ENCODE measurements at places on chromosomes 12 and 14.

GRCh38 chr14:105014032-105014431 lies 6.9 kb downstream of the CDCA4 start:
- DNase-seq = no peak

GRCh38 chr12:40233741-40234367 lies 9.1 kb downstream of the LRRK2 start:
- DNase-seq = no peak

- DNase-seq = peak; percentile 67
These were observed 192.0 kb downstream of the TTC7B start for GRCh38 chr14:90624227-90624626.

- peak; percentile 78 for DNase-seq
These were observed 84.5 kb downstream of the CHGA start for GRCh38 chr14:93007225-93007997.

DNA sequence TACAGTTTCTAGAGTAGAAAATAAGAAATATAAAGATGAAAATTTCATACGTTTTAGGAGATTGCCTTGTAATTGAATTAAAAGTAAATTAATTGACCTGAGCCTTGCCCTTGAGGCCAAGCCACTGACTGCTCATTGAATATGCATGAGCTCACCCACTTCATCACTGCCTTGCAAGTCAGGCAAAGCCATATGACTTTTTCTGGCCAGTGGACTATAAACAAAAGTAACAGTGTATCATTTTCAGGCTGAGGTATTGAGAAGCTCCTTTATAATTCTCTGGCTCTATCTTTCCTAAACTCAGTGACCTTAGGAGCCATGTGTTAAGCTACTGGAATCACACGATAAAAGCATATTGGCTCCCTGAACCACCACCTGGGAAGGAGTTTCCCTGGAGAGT lies 369.3 kb downstream of the NUAK1 start:
- DNase-seq = no peak

DNA sequence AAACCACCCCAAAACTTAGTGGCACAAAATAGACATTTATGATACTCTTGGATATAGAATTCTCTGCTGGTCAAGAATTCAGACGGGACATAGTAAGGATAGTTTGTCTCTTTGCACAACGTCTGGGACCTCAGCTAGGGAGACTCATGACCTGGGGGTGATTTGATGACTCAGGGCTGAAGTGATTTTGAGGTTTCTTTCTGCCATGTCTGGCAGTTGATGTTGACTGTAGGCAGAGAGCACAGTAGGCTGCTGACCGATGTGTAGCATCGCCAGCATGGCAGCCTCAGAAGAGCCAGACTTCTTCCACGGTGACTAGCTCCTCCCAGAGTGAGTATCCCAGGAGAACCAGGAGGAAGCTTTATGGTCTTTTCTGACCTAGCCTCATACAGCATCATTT lies 88.9 kb upstream of the FRMD6 start:
- DNase-seq = no peak

GRCh38 chr14:24252289-24253124 lies 10.1 kb upstream of the TINF2 start:
- no peak for DNase-seq

DNA sequence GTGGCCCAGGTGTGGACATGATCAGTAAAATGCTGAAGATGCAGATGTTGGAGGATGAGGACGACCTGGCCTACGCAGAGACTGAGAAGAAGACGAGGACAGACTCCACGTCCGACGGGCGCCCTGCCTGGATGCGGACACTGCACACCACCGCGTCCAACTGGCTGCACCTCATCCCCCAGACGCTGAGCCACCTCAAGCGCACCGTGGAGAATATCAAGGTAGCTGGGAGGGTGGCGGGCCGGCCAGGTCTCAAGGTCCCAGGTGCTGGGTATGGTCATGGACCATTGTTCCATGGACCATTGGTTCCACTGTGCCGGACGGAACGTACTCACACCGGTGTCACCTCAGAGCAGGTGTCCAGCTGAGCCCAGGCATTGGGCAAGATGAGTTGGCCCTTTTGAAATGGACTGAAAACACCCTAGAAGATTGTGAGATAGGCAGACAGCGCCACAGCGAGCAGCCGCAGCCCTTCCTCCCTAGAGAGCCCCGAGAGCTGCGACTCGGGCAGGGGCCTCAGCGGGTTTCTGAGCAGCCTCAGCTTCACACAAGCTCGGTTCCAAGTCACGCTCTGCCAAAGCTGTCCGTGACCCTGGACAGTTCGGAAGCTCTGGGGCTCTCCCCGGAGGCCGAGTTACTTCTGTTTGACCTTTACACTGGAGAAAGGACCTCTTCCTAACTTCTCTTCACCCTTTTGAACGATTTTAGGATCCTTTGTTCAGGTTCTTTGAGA lies 38.9 kb downstream of the HSP90AA1 start:
- no peak for DNase-seq

DNA sequence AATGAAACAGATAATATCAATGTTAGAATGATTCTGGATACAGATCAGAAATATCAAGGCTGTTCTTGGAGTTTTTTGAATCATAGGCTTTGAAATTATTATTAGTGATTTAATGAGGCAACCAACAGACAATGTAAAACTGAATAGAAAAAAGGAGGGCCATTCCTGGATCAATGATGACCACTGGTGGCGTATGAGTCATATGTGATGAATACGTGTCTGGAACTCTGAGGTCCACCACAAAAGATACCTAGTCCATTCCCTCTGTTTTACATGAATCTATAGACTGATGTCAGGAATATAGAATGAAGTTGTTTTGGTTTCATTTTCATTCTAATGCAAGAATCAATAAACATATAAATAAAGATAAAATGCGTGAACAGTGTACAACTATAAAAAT lies 78.3 kb upstream of the RTL1 start:
- DNase-seq = no peak

- DNase-seq = no peak
These were observed 187.6 kb downstream of the NAV3 start for GRCh38 chr12:78018171-78018910.

- no peak for DNase-seq
These were observed 127.6 kb upstream of the EVL start for GRCh38 chr14:99937475-99938244.

DNA sequence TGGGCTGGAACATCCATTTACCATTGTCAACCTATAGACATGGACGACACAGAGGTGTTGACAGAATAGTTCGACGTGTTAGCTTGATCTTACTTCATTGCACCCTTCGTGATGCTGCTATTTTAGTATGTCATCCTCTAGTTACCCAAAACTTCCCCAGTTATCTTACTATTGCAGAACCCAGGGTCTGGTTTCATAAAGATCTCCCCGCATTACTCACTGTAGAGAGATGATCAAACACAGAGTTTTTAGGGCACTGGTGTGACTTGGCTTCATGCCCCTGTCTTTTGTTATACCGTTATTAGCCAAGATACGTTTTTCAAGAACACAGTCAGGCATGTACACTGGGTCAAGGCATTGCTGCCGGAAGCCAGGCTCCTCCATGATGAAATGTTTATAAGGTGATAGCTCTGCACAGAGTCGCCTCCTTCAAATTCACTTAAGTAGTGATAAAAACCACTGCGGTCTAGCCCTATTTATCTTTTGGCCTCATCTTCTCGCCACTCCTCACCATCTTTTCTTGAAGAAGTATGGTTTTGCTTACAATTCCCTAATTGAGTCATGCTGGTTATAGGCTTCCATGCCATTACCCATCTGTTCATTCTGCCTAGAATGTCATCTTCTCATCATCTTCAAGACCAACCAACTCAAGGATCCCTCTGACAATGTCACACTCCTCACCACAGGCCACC lies 1127.9 kb downstream of the VRK1 start:
- DNase-seq = no peak

DNA sequence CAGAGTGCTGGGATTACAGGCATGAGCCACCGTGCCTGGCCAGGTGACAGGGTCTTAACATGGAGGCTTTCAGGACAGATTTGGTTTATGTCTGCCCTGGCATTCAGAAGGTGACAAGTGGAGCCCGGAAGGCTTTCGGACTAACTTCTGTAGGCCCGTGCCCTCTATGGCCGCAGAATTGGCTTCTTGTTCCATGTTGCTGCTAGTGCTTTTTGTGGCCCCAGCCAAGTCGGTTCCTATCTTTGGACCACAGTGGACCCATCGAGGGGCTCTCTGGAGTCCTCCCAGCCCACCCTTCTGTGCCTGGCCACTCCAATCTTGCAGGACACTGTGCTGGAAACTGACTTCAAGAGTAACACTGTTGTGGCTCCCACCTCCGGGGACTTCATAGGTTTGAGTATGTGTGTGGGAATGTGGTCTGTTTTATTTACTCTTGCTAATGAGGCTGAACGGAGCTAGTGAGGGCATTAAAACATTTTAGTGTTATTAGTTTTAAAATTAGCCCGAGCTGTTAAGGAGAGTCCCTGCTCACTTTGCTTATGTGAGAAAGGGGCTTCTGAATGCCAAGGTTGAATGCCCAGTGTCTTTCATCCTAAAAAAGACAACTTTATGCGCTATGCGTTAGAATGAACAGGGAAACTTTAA lies 245.9 kb downstream of the CACNA1C start:
- no peak for DNase-seq

DNA sequence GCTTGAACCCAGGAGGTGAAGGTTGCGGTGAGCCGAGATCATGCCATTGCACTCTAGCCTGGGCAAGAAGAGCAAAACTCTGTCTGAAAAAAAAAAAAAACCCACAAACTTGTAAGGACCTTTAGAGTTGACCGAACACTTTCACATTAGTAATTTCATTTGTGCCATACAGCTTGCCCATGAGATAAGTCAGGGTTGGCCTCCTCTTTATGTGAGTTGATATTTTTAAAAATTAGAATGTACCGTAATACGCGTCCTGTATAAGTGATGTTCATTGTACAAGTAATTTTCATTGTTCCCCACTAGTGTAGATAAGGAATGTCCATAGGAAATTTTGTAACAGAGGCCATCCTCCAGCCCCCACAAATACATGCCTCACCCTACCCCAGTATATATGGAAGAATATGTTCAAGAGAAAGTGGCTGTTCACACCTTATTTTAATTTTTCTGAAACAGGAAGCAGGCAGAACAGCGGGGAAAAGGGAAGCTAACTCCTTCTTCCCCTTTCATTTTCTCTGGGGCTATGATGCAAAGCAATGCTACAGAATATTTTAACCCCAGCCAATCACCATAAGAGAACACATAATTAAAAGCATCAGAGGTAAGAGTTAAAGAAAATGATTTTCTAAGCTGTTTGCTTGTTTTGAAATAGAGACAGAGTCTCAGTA lies 31.9 kb upstream of the HIF1A start:
- DNase-seq = peak; percentile 79

GRCh38 chr12:75790219-75790618 lies 241.4 kb downstream of the PHLDA1 start:
- DNase-seq = peak; percentile 82

- no peak for DNase-seq
These were observed 6.6 kb downstream of the EXOC5 start for GRCh38 chr14:57262117-57262516.

- DNase-seq = no peak
These were observed 92.6 kb downstream of the EMP1 start for GRCh38 chr12:13288937-13289652.

DNA sequence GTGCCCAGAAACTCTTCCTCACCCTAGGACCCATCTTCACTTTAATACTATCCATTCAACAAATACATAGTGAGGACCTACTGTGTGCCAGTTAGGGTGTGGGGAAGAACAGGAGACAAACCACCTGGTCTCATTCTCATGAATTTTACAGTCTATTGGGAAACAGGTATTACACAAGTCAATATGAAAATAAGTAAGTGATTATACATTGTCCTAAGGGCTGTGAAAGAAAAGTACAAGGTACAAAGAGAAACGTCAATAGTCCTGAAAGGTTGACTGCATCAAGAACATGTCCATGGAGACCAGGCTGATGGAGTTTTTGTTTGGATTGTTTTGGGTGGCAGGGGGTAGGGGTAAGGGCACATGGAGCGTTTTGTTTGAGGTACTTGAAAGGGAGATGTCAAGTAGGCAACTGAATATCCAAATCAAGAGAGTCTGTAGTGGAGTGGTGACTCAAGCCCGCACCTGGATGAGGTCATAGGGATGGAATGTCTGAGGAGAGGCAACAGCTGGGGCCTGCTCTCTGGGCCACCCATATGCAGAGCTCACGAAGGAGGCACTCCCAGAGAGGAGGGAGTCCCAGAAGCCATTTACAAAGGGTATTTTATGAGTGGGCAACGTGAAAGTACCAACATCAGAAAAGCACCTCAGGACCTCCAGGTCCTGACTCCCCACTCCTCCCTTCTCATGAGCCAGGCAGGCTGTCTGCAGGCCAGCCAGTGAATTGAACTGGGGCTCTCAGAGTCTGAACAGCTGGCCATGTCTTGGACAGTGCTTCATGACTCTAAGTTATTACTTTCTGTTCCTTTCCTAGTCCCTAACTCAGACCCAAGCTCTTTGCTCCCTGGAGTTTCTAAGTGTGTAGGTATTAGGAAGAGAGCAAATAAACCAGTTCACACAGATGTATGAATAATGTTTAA lies 272.0 kb downstream of the ZFP36L1 start:
- no peak for DNase-seq

- DNase-seq = no peak
These were observed 21.0 kb downstream of the PTPN11 start for GRCh38 chr12:112439769-112440168.

DNA sequence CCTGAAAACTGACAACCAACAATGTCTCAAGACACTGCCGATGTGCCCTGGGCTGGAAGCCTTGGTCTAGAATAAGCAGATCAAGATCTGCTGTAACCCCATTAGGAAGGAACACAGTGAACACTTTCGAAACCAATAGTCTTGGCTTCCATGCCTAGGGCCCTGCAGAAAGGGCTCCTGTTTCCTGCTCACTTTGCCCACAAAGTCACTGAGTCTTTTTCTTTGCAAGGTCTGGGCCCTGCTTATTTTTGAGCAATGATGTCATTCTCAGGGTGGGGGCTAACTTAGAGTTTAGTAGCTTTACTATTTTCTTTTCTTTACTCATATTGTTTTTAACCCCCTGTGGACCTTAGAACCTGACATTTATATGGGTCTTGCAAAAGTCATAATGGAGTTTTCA lies 704.2 kb upstream of the TMEM132C start:
- no peak for DNase-seq

GRCh38 chr14:87999277-87999676 lies 5.7 kb upstream of the GPR65 start:
- DNase-seq = peak; percentile 72

- DNase-seq = no peak
These were observed 208.4 kb upstream of the FKBP4 start for GRCh38 chr12:2586156-2587038.
